NCI-H2029 treated with DMSO at 0.1 percent for 48 hours (cell line): ENCODE measurements at places on chromosomes 4 and X.

- no peak for DNase-seq
These were observed 9.3 kb upstream of the FRMPD3 start for GRCh38 chrX:107440187-107440586.

DNA sequence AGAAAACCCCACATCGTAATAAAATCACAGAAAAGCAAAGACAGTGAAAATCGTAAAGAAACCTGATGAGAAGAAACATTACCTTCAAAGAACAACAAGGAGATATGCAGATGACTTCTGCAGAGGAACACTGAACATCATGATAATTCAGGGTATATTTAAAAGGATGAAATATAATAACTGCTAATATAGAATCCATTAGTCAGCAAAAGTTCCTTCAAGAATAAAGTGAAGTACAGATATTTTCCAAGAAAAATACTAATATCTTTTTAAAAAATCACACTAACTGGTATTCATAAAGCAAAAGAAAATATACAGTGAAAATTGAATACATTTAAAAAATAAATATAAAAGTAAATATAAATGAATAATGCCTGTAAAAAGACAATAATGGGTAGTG, 176.3 kb upstream of the VEGFC start:
- DNase-seq: no peak

DNA sequence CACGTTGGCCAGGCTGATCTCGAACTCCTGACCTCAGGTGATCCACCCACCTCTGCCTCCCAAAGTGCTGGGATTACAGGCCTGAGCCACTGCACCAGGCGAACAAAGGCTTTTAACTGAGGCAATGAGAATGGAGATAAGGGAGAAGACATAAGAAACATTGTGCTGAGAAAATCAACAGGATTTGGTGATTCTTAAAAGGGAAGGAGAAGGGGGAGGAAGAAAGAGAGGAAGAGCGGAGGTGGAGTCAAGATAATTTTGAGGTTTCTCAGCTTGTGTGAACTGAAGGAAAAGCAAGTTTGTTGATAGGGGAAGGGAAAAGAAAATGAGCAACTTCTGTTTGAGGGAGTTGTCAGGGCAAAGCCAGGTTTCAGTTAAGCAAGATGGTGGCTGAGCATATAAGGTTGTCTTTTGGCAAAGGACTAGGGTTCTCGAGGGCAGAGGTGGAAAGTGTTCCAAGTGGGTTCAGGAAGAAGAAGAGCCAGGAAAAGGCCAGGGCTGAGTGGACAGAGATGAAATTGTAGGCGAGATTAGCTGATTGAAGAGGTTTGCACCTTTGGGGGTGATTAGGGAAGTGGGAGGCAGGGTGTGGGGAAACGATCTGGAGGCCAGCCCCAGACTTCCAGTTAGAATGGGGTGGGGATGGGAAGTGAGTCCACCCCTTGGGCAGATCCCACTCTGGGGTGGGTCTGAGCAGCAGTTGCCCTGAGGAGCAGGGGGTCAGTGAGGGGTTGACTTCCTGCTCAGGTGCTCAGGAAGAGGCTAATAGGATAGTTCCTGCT, 7.8 kb downstream of the DOCK11 start:
- no peak for DNase-seq

DNA sequence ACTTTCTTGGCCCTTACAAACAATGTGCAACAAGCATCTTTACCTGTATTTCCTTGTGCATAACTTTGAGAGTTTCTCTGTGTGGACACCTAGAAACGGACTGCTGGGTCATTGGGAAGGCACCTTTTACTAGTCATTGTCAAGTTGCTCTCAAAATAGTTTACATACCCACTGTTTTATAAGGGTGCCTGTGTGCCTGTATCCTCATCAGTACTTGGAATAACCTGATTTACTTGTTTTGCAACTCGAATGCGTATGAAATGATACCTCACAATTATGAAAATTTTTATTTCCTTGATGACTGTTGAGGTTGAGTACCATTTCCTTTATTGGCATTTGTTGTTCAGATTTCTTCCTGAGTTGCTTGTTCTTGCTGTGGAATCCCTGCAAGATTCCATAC, 150.8 kb downstream of the STIM2 start:
- no peak for DNase-seq

DNA sequence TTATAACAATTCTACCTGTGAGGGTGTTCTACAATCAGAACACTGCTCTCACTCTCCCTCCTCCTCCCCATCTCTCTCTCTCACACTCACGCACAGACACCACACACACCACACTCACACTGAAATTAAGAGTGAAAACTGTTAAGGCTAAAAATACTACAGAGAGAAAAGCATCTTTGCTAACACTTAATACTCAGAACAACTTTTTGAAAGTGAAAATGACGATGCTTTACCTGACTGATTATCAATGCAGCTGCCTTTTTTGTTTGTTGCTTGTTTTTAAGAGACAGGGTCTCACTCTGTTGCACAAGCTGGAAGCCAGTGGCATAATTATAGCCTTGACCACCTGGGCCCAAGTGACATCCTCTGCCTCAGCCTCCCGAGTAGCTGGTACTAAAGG, 222.4 kb downstream of the APBB2 start:
- no peak for DNase-seq

DNA sequence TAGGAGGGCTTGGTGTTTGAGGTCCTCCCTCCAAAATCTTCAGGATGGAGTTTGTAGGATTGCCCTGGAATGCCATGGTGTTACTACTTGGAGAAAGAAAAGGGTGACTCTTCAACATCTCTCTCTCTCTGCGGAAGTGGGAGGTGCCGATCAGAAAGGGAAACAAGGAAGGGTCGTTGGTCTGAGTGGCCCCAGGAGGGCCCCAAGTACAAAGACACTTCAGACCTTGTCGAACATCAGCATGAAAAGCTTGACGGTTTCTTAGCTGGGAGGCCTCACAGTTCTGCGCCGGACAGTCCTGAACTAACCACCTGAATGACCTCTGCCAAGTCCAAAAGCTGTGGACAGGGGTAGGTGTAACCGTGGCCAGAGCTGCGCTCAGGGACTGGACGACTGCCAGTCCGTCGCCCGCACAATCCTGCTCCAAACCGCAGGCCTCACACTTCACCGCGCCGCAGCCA, 646 bp upstream of the GSX2 start:
- peak; percentile 6 for DNase-seq

DNA sequence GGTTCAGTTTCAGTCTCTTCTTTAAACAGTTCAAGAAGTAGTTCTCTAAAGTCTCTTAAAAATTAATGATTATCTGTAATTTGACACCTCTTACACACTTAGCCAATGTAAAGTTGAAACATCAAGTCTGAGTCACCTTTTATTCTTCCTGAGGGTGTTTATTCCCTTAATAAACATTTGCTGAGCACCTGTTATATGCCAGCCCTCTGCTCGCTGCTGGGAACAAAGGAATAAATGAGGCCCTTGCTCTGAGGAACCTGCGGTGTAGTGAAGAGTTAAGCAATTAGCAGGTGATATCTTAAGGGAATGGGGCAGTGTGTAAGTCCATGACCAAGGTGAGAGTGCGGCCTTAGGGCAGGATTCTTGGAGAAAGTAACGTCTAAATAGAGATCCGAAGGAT, 5.2 kb upstream of the NDNF start:
- DNase-seq: no peak

GRCh38 chr4:155025762-155026457, 182.5 kb upstream of the NPY2R start:
- no peak for DNase-seq

DNA sequence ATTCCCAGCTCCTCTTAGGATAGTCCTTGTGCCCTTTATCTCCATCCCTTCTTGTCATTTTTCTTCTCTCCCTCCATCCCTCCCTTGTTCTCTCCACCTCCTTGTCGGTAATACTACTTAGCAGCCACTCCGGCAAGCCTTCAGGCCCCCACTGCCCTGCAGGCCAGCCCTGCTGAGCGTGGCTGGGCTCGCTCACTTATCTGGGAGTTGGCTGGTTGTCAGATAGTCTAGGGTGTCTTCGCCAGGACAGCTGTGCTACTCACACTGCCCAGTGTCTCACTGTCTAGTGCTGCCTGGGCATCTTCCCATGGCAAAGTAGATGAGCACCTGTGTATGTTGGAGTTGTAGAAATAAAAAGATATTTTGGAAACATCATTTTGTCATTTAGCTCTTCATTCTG, 75.0 kb downstream of the STK32B start:
- DNase-seq: no peak

DNA sequence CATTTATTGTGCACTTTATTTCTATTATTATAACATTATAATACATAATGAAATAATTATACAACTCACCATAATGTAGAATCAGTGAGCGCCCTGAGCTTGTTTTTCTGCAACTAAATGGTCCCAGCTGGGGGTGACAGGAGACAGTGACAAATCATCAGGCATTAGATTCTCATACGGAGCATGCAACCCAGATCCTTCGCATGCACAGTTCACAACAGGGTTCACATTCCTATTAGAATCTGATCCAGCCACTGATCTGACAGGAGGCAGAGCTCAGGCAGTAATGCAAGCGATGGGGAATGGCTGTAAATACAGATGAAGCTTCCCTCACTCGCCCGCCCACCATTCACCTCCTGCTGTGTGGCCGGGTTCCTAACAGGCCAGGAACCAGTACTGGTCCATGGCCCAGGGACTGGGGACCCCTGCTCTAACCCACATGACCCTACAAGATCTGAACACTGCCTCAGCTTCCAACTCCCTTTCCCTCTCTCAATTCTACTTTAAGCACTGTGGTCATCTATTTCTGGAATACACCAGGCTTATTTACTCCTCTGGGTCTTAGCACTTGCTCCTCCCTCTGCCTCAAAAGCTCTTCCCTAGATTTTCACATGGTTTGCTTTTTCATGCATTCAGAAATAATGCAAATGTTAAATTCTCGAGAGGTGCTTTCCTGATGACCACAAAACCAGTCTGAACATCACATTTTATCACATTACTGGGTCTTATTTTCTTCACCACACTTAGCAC, 166.8 kb upstream of the HCCS start:
- DNase-seq: no peak

GRCh38 chr4:153087671-153088194, 116.5 kb upstream of the TRIM2 start:
- DNase-seq: no peak

- no peak for DNase-seq
These were observed 47.1 kb downstream of the TSC22D3 start for GRCh38 chrX:107728371-107729099.

DNA sequence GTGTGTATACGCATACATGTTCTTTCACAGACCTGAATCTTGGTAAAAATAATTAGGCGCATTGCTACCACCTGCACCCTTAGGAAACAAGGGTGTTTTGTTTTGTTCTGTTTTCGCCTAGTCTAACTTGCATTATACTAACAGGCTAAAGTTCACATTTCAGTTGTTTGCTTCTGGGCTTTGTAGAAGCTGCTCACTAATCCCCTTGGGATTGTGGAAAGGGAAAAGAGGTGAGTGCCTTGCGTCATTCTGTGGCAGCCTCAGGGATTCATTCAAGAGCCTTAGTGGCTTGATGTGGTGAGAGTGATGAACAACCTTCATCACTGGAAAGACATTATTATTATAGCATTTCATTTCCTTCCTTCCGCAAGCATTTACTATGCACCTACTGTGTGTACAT, 331.1 kb downstream of the ADGRL3 start:
- no peak for DNase-seq

GRCh38 chr4:88628746-88629145, 36.5 kb downstream of the HERC3 start:
- no peak for DNase-seq

DNA sequence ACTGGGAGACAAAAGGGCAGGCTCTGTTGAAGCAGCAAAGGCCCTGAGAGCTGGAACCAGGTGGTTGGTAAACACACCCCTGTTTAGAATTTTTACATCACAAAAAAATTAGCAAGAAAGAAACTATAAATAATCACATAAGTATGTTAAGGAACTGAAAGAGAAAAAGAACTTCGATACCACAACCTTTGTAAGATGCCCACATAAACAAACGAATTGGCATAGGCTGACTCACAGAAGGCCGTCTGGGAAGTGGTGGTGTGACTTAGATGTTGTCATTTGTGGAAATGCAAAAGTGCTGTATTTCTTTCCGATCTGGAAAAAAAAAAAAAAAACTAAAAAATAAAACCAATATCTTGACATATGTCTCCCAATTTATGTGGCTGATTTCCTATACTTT, 235.1 kb downstream of the USP46 start:
- DNase-seq: no peak
